ENCODE measurements at places on chromosomes 4 and X.

- no peak for DNase-seq
Observed at GRCh38 chr4:8852118-8852704, 19.4 kb downstream of the HMX1 start.

- no peak for DNase-seq
Observed at GRCh38 chr4:8642651-8643321, 50.2 kb downstream of the CPZ start.

DNA sequence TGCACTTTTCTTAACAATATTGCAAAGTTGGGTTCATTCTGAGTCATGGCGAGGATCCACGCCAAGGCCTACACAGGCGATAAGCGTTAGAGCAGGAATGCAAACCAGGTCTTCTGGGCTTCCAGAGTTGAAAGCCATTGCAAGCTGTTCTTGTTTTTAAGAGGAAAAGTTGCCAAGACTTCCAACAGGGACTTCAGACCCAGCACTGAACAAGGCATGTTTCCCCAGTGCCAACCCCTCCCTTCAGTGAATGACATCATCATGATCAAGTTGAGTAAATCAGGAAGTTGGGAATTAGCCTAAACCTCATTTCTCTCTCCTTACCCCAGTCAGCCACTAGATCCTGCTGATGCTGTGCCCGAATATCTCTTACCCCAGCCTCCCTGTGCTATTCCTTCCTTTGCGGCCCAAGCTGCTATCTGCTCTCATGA lies 355.1 kb downstream of the HS3ST1 start:
- DNase-seq: no peak

GRCh38 chr4:142334931-142335330 lies 511.2 kb downstream of the INPP4B start:
- DNase-seq: no peak

DNA sequence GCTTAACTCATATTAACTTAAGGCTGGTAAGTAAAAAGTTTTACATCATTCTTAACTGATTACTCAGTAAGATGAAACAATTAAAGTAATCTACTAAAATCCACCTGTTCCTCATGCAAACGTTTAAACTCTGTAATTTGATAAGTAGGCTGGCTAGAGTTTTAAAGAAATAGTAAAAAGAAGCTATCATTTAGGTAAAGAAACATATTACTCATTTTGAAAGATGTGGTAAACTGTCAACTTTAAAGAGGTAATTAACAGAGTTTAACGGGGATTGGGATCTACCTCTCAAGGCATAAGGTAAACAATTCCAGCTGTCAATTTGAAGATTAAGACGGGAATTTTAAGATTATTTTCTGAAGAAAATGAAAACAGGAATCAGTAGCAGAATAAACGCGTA lies 9.8 kb downstream of the GNPDA2 start:
- no peak for DNase-seq

DNA sequence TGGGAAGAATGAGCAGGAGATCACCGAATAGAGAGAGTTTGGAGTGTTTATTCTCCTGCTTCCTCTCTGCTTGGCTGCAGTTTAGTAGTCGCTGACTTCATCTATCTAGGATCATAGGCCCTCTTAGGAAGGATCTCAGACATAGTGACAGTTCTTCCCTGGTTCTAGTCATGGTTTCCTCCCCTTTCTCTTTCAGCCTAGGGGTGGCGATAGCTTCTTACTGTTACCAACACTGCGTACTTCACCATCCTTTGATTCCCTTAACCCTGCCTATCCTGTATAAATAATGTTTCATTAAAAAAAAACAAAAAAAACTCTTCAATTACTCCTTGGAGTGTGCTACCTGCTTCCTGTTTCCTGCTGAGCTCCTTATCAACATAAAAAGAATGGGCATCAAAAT lies 103.8 kb downstream of the DDX53 start:
- no peak for DNase-seq

- DNase-seq: no peak
Observed at GRCh38 chr4:128648021-128648420, 161.5 kb upstream of the JADE1 start.

DNA sequence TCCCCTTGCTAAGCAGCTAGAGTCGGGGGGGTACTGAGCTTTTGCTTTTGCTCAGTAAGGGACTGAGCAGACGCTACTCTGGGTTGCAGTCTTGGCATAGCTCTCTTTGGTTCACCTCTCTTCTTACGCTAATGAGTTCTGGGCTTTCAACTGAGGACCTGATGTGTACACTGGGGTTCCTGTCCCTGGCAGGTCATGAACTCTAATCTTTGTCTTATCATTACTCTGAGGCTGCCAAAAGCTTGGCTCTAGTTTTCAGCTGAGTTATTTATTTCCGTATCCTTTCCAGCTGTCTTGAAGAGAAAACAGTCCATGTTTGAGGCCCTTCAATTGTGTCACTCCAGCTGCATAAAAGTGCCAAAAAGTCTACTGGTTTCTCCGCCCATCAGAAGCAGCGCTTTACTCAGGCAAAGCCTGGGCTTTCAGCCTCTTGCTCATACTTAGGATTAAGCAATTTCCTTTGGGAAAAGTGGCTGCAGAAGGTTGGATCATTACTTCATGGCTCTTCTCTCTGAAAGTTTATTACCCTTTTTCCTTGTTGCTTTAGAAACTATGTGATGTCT lies 121.0 kb upstream of the STOX2 start:
- DNase-seq: no peak

DNA sequence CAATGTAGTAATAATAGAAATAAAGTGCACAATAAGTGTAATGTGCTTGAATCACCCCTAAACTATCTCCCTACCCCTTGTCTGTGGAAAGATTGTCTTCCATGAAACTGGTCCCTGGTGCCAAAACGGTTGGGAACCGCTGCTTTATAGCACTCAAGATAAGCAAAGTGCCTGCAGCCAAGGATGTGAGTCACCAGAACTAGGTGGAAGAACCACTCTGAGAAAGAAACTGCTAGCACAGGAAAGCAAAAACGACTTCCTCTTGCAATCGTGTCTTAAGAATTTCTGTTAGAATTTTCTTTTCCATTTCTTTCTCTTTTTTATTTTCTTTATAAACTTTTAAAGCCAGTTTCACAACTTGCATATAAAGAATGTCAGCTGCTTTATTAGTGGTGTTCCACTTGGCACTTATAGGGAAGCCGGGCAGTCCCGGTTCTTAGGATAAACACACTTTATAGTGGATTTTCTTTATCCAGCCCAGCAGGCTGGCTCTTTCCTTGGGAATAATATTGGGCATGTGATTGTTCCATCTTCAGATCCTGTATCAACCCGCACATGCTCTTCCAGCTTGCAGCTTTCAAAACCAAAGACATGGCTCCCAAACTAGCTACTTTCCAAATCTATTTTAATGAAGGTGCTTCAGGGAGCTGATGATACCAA lies 32.3 kb upstream of the CXCL8 start:
- peak; percentile 57 for DNase-seq

DNA sequence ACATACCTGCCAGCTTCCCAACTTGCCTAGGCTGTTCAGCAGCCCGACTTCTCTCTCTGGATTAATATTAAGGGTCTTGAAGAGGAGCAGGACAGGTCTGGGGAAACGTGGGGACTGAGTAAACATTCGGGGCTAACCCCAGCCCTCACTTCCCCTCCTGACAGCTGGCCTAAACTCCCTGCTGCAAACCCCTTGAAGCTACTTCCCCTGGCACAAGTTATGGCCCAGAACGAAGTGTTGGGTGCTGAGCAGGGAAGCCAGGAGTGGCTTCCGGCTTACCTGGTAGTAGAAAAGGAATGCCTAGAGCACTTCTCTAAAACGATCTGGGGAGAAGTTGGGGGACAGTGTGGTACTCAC lies 200.0 kb downstream of the BCOR start:
- DNase-seq: no peak

- DNase-seq: no peak
Observed at GRCh38 chrX:68834371-68835103, 5.7 kb downstream of the EFNB1 start.

DNA sequence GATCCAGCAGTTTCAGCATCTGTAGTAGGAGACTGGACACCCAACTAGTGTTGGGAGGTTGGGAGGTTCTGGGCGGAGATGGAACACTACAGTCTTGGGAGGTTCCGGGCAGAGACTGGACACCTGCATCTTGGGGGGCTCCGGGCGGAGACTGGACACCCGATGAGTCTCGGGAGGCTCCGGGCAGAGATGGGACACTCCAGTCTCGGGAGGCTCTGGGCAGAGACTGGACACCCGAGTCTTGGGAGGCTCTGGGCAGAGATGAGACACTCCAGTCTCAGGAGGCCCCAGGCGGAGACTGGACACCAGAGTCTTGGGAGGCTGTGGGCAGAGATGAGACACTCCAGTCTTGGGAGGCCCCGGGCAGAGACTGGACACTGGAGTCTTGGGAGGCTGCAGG lies 29.5 kb upstream of the LANCL3 start:
- no peak for DNase-seq

DNA sequence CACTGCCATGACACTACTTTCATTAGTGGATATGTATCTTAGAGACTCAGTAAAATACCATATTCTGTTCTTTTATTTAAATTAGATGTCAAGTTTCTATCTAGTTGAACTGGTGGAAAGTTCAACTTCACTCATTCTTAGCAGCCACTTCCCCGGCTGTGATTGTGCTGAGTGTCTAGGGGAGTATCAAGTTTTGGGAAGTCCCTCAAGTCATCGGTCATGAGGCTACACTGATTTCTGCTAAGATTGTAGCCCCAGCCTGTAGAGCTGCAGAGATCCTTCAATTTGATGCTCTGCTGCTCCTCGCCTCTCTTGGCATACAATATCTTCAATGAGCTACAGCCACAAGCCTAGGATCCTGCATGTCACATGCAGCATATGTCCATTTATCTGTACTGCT lies 53.9 kb downstream of the DMP1 start:
- DNase-seq: no peak

DNA sequence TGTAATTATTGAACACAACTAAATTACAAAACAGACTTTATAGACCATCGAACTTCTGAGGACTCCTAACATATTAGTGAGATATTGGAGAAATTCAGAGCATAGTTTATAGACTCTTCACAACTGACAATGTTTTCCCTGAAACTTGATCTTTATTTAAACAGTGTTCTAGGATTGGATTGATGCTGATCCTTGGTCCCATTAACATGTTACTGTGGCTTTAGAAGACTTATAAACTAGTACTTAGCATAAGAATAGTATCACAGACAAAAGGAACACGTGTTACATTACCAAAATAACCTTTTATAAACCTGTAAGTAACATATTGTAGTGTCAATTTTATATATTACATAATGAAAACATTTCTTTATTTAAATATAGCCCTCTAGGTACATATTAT lies 689.6 kb downstream of the CCSER1 start:
- DNase-seq: no peak

DNA sequence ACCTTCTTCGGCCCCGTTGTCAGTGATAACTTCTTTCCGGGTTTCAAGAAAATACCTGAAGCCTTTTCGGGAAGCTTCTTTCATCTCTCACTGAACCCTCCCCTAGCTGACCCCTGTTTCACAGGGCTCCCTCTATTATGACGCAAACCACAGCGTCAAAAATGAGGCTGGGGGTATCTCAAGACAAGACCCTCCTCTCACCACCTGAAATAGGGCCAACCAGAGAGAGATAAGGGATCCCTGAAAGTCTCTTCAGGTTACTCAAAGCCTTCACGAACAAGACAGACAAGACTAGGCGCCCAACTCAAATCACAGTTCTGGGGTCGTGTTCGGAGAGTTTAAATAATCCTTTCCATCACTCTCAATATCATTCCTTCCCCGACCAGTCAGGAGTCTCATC lies 1.2 kb downstream of the PHF8 start:
- no peak for DNase-seq

GRCh38 chrX:51955200-51955599 lies 61.8 kb downstream of the MAGED1 start:
- DNase-seq: no peak

GRCh38 chr4:120084327-120084726 lies 17.7 kb upstream of the MAD2L1 start:
- no peak for DNase-seq

- no peak for DNase-seq
Observed at GRCh38 chrX:149198980-149199732, 305.9 kb downstream of the IDS start.

DNA sequence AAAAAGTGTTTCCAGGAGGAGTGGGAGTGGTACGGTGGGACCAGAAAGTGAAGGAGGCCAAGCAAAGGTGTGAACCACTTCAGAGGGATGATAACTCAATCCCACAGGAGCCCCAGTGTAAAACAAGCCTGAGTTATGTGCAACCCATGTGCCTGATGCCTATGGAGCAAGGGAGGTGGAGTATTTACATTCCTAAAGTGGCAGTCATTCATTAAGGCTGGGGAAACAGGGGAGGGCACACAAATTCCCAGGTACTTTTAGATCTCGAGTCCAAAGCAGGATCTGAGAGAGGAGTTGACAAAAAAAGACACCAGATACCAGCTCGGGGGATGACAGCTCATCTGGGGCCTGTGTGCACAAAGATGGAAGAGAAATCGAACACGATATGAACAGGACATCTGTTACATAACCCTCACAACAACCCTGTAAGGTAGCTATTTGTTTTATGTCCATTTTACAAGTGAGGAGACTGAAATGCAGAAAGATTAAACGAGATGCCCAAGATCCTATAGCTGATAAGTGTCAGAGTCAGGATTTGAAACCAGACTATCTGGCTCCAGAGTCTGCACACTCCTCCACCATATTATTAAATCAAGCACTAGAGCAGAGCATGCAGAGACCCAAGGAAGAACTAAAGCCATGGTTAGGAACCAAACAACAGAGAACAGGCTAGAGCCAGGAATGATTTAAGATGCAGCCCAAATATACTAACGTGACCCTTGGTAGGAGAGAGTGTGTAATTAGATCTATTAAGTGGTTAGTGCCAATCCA lies 91.9 kb upstream of the MAPK10 start:
- DNase-seq: no peak

- DNase-seq: peak; percentile 21
Observed at GRCh38 chr4:105060628-105061027, 86.0 kb upstream of the TET2 start.

GRCh38 chr4:145044341-145044740 lies 53.7 kb downstream of the ANAPC10 start:
- peak; percentile 43 for DNase-seq

DNA sequence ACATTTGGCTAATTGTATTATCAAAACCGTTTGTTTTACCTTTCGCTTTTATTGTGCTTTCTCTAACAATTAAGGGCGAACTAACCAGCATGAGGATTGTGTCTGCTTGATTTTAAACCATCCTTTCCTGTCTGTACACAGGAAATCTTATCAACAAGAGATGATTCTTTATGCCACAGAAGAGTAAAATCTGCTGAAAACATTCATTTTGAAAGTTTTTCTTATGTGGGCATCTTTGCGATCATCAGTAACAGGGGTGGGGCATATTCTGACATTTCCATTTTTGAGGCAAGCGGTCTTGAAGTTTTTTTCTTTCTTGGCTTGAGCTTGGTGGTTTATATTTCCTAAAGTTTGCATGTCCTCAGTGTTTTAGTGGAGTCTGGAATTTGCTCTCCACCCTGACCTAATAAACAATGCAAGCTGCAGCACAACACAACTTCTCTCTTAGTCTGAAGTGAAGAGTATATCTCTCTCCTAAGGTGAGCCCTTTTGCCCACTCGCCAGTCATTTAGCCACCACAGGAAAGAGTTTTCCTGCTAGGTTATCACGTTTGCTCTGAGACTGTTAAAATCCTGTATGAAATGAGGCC lies 26.6 kb downstream of the NFKB1 start:
- DNase-seq: no peak
